SIG-M5 (cell line): ENCODE measurements at places on chromosomes 11 and 22.

DNA sequence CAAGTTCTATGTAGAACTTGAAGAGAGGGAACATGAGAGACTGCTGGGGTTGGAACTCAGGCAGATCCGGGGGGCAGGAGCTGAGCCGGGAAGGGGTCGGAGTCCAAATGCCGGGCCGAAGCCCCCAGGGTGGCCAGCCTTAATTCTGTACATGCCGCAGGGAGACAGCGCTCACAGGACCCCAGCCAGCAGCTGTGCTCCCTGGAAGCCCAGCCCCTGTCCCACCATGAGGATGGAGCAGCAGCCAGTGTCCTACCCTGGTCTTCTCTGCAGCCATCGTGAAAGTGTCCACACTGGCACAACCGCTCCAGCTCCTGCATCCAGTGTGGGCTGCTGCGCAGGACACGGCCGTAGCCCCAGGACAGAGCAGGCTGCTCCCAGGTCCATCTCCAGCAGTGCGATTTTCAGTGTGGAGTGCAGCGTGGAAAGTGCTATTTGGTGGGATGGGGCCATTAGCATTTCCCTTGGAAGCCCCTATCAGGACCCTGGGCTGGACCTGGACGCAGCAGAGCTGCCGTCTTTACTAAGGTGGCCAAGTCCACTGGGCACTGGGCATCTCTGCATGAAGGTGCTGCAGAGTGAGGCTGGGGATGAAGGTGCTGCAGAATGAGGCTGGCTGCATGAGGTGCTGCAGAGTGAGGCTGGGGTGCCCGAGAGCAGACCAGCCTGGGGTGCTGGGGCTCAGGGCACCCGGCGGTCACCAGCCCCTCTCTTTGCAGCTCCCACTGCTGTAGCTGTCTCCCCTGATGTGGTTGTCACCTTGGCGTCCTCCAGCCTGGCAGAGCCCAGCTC lies 737.4 kb downstream of the BRD1 start:
- no peak for DNase-seq

- no peak for DNase-seq
These were observed 4.1 kb downstream of the WEE1 start for GRCh38 chr11:9577556-9577955.

DNA sequence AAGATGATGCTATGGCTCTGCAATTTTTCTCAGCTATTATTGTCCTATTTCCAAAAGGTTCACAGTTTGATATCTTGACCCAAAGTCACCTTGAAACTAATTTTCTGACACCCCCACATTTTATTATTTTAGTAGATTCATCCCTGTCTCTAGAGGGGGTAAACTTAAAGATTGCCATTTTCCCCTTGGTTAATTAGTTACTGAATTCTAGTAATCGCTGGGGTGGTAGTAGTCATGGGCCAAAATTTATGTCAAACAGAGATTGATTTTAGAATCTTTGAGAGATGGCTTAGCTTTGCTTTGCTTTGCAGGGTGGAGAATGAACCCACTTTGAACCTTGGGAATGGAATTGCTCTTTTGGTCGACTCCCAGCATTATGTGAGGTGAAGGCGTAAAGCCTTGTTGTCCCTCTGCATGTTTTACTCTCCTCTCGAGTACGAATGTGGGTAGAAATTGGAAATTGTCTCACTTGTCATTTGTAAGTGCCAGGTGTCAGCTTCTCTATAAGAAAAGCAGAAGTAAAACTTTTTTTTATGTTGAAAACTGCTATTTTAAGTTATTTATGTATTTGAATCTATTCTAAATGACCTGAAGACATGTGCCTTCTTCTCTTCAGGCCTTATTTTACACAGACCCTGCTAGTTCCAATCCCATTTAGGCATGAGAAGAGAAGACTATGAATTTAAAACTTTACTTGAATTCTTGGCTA lies 42.4 kb upstream of the RCE1 start:
- DNase-seq = no peak

- no peak for DNase-seq
These were observed 129.2 kb upstream of the ANO3 start for GRCh38 chr11:26202754-26203153.

DNA sequence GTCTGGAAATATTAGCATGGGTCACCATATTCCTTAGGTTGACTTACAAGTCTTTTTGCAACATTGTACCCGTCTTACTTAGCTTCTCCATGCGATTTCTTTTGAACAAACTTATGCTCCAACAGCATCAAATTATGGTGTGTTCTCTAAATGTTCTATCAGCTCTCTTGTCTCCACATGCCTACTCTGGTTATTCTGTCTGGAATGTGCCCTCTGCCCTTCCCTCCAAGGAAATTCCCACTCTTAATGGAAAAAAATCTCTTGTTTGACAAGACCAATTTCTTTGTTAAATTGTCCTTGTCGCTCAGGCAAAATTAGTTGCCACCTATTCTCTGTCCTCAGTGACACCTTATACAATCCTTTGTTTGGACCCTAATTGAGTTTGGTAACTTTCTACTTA lies 522.8 kb upstream of the LUZP2 start:
- DNase-seq = no peak

GRCh38 chr22:36921309-36922104 lies 8.1 kb downstream of the CSF2RB start:
- no peak for DNase-seq

DNA sequence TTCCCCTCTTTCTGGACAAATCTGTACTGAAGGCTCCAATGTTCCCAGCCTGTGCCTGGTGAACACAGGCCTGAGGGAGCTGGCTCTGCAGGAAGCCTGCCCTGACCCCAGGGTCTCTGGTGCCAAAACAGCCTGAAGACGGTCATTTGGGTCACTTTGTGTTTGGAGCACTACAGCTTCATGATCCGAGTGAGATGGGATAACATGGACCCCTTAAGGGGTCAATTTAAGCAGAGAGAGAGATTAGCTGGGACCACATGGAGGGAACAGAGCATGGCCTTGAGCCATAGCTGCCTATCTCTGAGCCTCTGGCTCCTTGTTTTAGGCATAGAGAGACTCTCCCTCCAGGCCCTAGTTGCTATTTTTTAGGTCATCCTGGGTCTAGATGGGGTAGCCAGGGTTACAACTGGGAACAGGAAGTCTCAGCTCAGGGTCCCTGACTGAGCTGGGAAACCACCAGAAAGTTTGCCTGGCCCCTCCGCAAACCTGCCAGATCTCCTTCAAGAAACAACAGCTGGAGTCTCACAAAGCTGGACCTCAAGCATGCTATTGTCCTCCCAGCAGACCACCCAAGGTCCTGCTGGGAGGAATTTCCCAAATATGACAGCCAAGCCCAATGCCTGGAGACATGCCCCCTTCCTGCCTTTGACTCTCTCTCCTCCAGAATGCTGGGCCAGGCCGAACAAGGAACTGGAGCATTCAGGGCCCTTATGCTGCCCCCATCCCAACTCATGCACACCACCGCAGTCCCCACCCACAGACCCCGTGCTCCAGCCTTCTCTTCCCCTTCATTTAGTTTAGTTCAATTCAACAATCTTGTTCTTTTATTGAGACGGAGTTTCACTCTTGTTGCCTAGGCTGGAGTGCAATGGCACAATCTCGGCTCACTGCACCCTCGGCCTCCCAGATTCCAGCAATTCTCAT lies 4.0 kb downstream of the SLCO2B1 start:
- no peak for DNase-seq

- no peak for DNase-seq
These were observed 1.1 kb upstream of the CHRM4 start for GRCh38 chr11:46392421-46393230.

GRCh38 chr22:30312053-30312452 lies 14.7 kb downstream of the TBC1D10A start:
- DNase-seq = no peak

GRCh38 chr11:64933935-64934681 lies 1.6 kb downstream of the GPHA2 start:
- no peak for DNase-seq

- DNase-seq = no peak
These were observed 62.0 kb downstream of the ZNF280B start for GRCh38 chr22:22446517-22446916.

DNA sequence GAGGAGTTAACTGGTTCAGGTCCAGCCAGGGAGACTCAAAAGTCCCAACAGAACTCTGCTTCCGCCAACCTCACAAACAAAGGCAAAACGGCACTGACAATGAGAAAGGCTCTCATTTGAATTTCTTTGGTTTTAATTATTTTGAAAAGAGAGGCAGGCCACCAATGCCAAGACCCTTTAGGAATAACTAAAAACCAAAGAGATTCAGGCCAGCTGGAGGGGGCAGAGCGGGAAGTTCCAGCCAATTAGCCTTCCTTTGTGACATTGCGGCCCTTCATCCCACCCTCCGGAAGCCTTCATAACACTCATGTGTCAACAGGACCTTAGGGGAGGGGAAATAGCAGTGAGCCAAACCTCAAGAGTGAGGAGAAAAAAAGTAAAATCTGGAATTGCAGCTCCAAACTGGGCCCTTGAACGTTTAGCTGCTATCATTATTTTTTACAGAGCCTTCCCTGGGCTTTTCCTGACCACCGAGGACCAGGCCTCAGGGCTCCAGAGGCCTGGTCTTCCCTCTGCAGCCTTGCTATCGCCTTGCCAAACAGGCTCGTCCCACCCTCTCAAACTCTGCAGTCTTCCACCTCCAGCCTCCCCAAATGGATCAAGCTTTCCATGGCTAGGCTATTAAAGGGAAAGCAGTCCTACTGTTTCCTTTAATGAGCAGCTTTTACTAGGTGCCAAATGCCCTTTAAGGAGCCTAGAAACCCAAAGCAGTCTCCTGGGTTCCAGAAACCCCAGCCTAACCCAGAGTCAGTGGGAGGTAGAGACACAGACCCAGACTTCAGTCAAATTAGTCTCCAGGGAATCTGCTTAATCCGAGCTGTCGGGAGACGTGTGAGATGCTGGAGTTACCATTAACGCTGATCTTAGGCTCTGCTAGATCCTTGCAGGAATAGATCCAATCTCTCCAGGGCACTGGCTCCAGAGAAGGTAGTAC lies 114.2 kb downstream of the CCDC34 start:
- DNase-seq = no peak

DNA sequence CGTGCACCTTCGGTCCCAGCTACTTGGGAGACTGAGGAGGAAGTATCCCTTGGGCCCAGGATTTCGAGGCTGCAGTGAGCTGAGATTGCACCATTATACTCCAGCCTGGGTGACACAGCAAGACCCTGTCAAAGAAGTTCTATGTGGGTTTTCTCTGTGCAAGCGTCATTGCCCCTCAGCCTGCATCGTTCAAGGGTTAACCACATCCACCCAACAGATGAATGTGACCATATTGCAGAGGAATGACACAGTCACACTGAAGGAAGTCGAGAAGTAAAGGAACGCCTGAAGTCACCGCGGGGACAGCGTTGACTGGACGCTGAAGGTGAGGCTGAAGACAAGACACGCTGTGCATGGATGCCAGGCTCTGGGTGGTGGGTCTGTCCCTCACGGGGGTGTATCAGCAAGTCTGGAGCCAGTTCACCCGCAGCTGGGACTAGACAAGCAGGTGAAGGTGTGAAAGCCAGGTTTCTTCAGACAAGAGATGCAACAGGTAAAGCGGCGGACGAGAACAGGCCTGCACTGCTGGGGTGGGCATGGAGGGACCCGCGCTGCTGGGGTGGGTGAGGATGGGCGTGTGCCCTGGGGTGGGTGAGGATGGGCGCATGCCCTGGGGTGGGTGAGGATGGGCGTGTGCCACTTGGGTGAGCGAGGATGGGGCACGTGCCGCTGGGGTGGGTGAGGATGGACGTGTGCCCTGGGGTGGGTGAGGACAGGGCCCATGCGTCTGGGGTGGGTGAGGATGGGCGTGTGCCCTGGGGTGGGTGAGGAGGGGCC lies 36.5 kb upstream of the TOLLIP start:
- peak; percentile 4 for DNase-seq

DNA sequence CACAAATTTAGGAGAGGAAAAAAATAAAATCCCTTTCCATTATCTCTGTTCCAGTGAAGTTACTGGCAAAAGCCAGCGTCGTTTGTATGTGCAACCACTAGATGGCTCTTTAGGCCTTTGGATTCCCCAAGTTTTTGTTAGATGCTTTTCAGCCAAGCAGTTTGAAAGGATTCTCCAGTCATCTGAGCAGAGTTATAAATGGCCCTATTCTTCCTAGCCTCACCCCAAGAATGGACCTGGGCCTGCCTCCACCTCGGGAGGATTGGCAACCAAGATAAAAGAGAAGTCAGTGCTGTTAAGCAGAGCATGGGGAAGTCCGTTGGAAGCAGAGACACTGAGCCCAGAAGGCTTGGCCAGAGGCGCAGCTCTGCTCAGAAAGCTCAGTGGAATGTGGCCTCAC lies 15.4 kb downstream of the FAM181B start:
- no peak for DNase-seq

DNA sequence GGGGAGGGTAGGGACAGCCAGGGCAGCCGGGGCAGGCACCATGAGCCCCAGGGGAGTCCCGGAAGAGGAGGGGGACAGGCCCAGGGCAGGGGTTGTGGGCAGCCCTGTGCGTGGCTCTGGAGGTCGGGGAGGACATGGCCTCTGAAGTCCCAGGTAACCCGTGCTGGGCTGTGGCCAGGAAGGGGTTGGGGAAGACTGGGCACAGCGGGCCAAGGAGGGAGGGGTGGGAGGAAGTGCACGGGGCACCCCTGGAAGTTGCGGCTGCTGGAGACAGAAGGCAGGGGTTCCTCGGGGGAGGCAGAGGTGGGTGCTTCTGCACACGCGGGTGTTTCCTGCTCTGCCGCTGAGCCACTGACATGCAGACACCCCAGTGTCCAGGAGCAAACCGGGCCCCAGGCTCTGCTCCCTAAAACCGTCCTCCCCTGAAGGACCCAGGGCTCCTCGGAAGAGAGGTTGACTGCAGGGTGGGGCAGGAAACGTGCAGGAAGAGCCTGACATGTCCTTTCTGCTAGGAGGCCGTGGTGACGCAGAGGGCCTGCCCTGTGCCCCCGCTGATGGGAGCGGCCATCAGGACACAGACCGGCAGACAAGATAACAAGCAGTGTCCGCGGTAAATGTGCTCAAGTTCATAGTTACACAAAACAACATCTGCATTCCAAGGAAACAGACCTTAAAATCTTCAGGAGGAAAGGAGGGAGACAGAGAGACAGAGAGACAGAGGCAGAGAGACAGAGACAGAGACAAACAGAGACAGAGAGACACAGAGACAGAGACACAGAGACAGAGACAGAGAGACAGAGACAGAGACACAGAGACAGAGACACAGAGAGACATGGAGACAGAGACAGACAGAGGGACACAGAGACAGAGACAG lies 5.7 kb downstream of the TNNI2 start:
- no peak for DNase-seq
